Right kidney (tissue), 9 donors: ENCODE measurements at places on chromosomes 5 and 9.

GRCh38 chr9:14924230-14925219 is 14.3 kb upstream of the FREM1 start:
- no peak for DNase-seq

- DNase-seq = no peak
Measured at GRCh38 chr9:7935681-7936080, 136.1 kb upstream of the DMAC1 start.

- DNase-seq = no peak
Measured at GRCh38 chr5:59813761-59814536, 79.6 kb downstream of the PDE4D start.

- peak; percentile 45 for DNase-seq
Measured at GRCh38 chr5:88677943-88678769, 204.8 kb downstream of the MEF2C start.

GRCh38 chr5:81630684-81631083 is 120.2 kb downstream of the SSBP2 start:
- no peak for DNase-seq

DNA sequence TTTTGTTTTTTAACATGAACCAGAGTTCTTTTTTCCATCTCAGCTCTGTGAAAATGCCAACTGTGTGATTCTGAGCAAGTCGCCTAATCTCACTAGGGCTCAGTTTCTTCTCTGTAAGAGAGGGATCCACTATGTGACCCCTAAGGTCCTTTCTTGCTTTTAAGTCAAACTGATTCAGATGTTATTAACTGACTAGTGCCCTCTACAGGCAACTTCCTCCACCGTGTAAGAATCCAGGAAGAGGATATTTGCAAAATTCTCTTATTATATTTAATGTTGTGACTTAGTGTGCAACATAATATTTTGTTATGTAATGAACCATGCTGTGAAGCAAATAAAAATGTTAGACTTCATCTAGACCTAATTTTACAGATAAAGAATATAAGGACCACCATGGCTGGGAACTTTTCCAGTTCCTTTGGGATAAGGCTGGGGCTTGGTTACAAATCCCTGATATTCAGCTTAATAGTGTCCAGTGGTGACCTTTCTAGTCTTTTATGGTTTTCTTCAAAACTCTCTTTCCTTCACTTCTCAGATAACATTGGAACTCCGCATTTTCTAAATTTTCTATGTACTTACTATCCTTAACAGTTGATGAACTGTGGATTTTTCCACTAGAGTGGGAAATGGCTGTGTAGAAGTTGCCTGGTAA is 244.7 kb downstream of the PIK3R1 start:
- no peak for DNase-seq

DNA sequence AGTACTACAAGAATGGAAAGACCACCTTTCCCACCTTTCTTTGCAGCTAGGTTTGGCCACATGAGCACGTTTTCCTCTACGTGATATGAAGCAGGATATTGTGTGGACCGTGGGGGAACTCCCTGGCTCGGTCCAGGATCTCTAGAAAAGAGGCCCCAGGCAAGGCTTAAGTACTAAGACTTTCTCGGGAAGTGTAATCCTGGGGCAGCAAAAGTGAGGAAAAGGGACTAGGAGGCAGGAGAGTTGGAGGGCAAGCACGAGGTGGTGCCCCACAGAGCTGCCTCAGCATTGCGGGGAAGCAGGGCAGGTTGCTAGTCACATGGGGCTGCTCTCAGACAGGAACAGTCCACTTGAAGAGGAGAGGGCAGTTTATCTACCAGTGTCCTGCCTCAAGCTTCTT is 235.1 kb downstream of the GADD45G start:
- DNase-seq = no peak

- DNase-seq = no peak
Measured at GRCh38 chr5:179137016-179137642, 77.0 kb downstream of the ZNF354C start.

DNA sequence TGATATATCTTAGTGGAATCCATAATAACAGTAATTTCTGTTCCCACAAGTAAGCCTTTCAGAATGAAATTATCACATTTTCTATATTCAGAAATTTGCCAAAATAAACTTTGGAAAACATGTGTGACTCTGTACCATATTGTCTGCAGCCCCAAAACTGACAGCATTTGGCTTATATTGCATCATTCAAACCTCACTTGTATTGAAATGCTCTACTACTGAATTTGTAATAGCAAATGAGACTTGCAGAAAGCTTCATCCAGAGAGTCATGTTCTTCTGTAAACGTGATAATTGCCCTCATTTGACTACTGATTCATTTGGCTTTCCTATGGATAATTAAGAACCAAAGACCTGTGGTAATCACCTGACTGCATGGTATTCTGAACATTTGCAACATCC is 1249.5 kb upstream of the CDH18 start:
- no peak for DNase-seq

DNA sequence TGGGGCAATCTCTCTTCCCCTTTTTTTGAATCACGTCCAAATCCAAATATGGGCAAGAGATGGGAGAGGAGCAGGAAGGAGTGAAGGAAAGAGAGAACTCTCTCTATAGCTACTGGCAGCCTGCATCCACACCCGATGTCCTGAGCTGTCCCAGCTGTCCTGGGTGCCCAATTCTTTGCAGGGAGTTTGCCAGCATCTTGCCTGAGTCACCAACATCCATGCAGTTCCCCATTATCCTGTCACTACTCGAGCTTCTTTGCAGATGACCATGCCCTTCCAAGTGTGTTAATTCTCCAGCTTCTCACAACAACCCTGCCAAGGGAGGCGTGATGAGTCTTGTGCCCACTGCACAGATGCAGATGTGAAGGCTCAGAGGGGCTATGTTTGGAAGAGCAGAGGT is 127.1 kb downstream of the NSG2 start:
- no peak for DNase-seq

- no peak for DNase-seq
Measured at GRCh38 chr9:98973576-98973975, 29.9 kb downstream of the COL15A1 start.

- DNase-seq = no peak
Measured at GRCh38 chr5:15943487-15943886, 236.1 kb downstream of the MARCHF11 start.

- no peak for DNase-seq
Measured at GRCh38 chr5:100838048-100838473, 65.0 kb downstream of the ST8SIA4 start.

GRCh38 chr5:129902816-129903215 is 1.4 kb upstream of the CHSY3 start:
- DNase-seq = no peak

DNA sequence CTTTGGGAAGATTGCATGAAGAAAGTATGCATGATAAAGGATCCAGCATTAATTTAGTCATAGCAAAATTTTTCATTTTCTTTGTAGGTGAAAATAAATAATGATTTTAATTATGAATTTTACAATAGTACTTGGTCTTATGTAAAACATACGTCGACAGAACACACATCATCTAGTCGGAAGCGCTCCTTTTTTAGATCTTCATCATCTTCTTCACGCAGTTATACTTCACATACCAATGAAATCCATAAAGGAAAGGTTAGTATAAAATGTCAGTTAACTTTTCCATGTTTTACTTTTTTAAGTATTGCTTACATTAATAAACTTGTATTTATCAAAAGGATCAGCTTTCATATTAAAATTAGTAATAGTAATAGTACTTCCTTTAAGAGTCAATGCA is 35.8 kb downstream of the C7 start:
- DNase-seq = no peak

- DNase-seq = no peak
Measured at GRCh38 chr5:111691914-111692313, 65.1 kb downstream of the NREP start.

DNA sequence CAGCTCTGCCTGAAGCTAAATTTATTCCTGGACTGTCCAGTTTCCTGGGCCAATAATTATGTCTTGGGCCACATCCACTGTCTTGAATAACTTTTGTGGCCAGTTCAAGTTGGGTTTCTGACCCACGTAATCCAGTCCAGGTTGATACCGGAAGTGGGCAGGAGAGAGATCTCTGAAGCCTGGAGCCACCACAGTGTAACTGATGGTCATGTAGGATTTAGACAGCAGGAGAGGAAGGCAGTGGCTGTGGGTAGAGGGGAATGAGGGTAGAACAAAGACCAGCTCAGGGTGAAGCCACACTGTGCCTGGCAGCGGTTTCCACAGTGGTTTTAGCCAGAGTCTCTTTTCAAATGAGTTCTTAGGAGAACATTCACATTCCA is 30.2 kb downstream of the SH3PXD2B start:
- no peak for DNase-seq

- DNase-seq = no peak
Measured at GRCh38 chr9:105119156-105119555, 125.3 kb upstream of the SLC44A1 start.

- no peak for DNase-seq
Measured at GRCh38 chr9:35661756-35662350, 3.1 kb downstream of the ARHGEF39 start.

- no peak for DNase-seq
Measured at GRCh38 chr5:90223756-90224155, 185.8 kb downstream of the CETN3 start.

DNA sequence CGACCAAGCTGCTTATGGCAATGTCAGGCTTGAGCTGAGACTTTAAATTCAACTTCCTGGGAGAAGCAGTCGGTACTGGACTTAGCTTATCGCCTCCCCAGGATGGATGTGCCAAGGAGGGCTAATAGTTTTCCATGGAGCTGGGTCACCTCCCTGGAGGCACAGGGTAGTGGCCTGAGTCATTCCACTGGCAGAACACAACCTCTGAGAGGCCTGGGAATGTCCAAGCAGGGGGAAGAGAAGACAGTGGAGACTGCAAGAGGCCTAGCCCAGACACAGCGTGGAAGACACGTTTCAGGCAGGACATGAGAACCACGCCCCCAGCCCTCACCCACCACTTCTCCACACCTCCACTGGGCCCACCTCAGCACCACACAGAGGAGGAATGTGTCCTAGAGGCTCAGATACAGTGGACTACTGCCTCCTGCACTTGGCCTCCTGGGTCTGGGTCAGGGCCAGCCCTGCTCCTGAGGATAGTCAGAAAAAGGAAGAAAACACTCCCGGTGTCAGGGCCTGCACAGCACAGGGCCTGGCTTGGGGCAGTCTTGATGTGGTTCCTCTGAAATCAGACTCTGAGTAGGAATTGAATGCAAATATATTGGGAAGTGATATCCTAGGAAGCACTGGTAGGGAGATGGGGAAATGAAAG is 171.8 kb downstream of the FSTL4 start:
- no peak for DNase-seq

- no peak for DNase-seq
Measured at GRCh38 chr5:21164425-21164824, 1176.4 kb upstream of the CDH18 start.

DNA sequence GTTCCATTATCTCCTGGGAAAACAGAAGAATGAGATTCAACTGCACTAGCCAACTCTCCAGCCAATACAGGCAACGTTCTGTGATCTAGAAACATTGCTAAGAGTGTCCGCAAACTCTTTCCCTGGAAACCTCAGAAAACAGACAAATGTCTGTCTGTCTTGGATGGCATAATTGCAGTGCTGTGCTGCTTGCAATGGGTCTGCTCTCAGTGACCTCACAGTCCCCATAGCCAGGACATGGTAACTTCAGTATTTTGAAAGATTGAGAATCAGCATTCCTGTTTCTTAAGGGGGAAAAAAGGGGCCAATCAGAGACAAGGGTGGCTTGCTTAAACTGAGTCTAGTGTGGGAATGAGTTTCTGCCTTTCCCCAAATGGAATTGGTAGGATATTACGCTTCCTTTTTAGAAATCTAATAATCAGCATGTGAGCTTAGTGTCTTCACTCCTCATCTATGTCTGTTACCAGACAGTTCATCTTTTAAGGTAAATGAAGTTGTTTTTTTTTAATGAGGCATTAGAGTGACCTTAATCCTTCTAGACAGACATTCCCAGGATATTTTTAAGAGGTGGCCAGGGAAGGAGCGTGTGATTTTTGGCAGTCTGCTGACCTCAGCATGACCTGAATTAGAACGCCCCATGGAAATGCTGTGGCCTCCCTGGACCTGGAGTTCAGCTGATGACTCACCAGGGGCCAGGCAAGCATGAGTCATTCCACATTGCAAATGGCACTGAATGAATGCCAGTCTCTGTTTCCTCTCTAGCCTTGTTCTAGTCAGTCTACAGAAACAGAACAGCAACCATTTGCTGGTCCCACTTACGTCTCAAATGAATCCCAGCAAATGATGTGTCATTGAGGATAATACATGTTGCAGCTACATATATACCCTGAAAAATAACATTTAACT is 210.2 kb upstream of the ACTBL2 start:
- no peak for DNase-seq

GRCh38 chr5:148403344-148403743 is 19.6 kb downstream of the FBXO38 start:
- DNase-seq = no peak

DNA sequence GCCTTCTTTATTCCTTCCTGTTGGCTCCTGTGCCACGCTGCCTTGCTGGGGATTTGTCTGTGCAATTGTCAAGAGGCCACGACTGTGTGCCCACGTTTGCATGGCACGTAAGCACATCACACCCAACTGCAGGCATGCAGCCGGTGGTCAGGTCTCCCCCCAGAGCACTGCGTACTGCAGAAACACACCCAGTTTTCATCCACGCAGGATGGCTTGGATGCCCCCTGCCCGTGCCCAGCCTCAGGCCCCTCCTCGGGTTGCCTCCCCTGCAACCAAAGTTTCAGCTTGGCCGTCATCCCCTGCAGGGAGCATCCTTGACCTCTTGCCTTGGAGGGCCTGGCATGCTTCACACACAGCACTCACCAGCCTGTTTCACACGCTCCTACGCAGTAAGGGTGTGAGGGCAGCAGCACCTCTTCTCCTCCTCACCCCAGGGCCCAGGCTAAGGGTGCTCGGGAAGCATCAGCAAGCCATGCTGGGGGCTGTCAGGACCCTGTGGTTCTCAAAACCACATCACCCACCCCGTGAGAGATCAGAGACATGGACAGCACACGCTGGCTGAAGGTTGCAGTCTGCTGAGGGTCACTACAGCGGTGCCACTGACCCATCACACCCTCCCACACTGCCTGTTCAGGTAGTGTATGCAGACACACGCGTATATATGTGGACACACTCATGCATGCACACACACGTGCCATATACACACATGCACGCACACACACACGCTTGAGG is 3.1 kb downstream of the MRPL36 start:
- no peak for DNase-seq

GRCh38 chr5:67686746-67687145 is 490.1 kb upstream of the CD180 start:
- DNase-seq = no peak

DNA sequence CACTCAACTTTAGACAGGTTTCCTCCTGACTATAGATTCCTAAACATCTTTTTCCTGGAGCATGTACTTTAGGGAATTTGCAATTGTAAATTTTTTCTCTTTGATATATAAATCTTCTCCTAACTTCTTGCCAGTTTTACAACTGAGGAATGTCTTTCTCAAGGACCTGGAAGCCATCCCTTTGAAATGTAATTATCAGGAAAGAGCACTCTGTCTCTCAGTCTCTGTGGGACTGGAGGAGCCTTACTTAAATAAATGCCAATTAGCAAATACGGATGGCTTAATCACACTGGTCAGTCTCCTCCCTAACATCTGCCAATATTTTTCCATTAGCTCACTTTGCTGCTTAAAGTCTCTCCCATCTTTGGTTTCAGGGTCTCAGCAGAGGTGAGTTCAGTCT is 344.3 kb upstream of the ARRDC3 start:
- DNase-seq = no peak
